ENCODE measurements at places on chromosomes 12 and 14.
A peak's percentile ranks its signal among the peaks of the same experiment; 100 is the strongest.

GRCh38 chr12:92156704-92157395, 11.2 kb upstream of the BTG1 start:
- no peak for DNase-seq

DNA sequence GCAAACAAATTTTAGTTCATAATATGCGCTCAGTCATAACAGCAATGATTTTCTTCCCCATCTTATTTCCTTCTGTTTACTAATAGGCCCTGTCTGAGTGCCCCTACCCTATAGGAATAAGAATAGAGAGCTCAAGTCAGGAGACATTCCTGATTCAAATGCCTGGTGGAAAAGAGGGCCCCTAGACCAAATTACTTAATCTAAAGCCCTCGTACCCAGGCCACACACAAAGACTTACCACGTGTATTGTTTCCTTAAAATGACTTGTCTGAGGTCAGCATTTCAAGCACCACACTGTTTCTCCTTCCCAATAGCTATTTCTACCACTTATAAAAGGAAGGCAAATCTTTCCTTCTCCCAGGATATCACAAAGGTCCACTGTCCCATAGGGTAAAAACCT, 314.9 kb upstream of the TMTC1 start:
- DNase-seq: no peak

DNA sequence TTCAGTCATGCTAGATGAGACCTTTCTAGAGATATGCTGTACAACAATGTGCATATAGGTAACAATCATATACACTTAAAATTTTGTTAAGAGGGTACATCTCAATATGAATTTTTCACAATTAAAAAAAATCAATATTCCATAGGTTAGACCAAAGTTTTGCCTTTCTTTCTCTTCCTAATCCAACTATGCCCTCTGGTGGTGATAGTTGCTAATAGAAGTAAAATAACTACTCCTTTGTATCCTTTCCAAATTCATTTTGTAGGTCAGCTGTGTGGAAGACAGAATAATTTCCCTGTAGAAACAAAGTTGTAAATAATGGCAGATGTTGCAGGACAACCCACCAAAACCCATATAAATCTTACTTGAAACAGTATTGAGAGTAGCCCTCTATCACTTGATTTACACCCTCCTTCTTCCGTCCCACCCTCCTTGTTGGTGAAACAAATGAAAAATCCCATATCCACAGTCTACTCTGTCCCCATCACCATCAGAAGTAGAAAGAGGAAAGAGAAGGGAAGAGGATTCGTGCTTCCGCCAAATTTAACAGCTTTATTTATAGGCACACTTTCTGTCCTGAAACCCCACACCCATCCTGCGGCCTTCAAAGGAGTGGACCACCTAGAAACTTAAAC, 34.2 kb upstream of the KICS2 start:
- peak; percentile 64 for DNase-seq

DNA sequence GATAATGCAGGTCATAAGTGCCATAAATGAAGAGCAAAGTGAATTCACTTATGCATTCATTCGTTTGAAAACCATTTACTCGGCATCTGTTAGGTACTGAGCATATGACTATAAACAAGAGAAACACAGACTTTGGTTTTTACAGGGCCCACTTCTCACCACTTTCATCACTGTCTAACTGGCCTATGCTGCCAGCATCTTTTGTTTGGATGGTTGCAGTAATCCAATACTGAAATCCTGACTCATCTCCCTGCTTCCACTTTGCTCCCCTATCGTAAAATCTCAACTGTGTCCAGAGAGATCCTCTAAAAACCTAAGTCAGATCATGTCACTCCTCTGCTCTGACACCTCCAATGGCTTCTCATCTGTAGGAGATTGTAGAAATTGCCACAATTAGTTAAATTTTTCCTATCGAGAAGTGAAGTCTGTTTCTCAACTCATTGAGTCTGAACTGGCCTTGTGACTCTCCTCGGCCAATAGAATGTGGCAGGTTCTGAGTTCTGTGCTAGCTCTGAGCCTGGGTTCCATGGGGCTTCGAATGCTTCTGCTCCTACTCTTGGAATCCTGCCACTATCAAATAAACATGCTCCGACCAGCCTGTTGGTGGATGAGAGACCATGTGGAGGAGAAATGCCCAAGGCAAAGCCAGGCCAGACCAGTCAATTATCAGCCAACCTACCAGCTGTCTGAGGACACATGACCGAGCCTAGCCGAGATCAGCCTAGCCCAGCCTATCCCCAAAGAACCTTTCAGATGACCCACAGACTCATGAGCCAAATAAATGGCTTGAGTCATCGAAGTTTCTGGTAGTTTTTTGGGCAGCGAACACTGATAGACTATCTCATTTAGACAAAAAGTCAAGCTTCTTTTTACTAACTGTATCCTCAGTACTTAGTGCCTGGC, 2.2 kb upstream of the BATF start:
- DNase-seq: no peak

GRCh38 chr14:44662250-44662891, 155.3 kb upstream of the FSCB start:
- no peak for DNase-seq

DNA sequence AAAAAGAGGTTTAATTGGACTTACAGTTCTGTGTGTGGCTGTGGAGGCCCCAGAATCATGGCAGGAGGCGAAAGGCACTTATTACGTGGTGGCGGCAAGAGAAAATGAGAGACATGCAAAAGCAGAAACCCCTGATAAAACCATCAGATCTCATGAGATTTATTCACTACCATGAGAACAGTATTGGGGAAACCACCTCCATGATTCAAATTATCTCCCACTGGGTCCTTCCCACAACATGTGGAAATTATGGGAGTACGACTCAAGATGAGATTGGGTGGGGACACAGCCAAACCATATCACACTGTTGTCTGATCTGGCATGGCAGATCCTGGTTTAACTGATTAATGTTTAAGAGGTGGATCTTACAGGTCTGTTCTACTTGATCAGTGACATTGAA, 5.6 kb downstream of the DDX47 start:
- no peak for DNase-seq

- peak; percentile 80 for DNase-seq
Measured at GRCh38 chr12:54404061-54405004, 14.7 kb downstream of the ITGA5 start.

All from NB4 (cell line).